Hippocampal formation (tissue), 2 donors: ENCODE measurements at places on chromosomes 3 and 15.

- DNase-seq = no peak
Observed at GRCh38 chr15:100612539-100612938, 10.2 kb downstream of the ASB7 start.

GRCh38 chr15:42804739-42805138, 67.8 kb upstream of the CDAN1 start:
- DNase-seq = no peak

DNA sequence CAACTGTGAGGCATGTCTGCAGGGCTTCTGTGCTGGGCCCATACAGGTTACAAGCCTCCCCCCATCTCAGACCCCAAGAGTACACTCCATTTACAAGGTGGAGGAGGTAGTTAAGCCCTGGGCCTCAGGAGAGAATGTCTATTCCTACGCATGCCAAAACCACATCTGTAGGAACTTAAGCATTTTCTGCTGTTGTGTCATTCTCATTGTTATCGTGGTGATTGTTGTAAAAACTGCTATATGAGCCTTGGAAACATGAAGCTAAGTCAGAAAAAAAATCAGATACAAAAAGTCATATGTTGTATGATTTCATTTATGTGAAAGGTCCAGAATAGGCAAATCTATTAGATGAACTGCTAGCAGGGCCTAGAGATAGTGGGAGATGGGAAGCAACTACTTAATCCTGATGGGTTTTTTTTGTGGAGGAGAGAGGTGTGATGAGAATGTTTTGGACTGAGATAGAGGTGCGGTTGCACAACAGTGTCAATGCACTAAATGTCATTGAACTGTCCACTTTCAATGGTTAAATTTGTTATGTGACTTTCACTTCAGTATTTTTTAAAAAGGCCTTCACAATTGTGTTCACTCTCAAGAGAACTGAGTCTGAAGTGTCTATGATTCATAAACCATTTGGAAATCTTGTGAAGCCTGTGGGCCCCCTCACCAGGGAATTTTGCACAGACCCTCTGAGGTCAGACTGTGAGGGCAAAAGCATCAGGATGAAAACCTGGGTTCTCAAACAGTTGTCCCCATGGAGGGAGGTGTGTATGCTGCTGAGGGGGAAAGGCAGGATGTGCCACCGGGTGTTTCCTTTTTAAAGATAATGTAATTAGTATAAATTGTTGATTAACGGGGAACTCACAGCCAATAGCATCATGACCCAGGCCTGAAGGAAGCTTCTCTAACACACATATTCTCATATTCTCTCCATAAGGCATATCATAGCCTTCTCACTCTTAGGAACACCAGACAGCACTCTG, 3.2 kb downstream of the RTP3 start:
- DNase-seq = no peak

DNA sequence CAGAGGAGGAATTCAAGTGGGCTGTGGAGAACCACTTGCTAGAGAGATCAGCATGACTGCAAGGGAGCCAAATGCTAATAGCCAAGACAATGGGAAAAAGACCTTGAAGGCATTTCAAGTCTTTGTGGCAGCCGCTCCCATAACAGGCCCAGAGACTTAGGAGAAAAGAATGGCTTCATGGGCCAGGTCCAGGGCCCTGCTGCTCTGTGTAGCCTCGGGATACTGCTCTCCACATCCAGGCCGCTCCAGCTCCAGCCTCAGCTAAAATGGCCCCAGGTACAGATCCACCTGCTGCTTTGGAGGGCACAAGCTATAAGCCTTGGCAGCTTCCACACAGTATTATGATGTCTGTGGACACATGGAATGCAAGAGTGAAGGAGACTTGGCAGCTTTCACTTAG, 157.7 kb downstream of the NECTIN3 start:
- no peak for DNase-seq

DNA sequence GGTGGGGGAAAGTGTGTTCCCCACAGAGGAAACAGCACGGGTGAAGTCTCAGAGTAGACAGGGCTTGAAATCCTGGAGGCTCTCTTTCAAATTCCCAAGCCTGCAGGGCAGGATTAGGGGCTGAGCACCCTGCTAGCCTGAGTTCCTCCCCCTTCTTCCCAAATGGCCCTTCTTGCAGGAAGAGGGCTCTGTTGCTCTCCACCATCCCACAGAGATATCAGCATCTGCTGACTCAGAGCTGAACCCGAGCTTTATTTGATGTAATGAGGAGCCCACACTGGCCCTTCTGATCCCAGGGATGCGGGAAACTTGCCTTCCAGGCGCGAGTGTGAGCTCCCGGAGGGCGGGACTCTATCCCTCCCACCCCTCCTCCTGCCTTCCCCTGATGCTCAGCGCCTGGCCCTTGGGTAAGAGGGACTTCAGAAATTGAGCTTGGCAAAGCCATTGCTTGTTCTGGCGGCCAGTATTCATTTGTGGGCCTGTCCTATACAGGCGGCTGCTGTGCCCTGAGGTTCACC, 1.4 kb upstream of the STRA6 start:
- DNase-seq = no peak

DNA sequence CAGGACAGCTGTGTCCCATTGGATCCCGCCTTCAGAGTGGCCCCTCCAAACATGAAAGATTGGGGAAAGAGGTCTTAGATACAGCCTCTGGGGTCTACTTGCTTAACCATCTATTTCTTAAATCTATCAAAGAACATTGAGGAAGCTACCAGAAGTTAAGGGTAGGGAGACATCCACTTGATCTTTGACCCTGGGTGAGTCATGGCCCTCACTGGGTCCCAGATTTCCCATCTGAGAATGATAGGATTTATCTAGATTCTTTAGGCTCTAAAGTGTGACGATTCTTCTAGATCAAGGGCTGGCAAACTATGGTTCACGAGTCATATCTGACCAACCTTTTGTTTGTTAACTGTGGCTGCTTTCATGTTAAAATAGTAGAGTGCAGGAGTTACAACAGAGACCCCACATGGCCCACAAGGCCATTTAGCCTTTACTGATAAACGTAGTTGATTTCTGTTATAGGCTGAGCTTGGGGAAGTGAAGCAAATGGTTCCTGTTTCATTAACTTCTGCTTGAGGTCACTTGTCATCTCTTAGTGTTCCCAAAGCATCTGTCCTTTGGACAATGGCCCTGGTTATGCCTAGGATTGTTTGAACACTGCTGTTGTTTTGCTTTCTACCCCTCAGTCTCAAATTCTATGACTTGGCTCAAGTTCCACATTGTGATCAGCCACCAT, 8.0 kb downstream of the MUC13 start:
- DNase-seq = no peak

- DNase-seq = no peak
Observed at GRCh38 chr3:97940034-97940433, 32.2 kb downstream of the RIOX2 start.

DNA sequence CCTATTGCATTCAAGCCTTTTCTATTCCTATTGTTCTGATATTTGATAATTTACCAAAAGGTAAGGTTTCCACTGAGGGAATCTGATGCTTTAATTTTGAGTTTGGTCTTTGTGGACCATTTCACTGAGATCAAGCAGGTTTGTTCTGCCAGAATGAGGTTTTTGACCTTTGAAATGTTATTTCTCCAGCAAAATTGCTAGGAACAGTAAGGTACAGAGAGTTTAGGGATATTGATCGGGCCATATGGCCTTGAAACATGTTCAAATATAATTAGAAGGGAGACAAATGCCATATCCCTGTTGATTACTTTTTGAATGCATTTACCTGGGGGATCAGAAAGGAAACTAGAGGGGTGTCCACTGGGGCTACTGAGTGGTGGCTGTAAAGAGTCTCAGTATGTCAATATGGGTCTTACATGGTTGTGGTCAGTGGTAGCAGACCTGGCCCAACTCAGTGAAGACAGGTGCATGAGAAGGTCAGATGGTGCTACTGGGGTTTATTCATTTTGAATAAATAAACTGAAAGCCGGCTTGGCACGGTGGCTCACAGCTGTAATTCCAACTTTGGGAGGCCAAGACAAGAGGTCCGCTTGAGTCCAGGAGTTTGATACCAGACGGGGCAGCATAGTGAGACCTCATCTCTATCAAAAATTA, 100.2 kb downstream of the SV2B start:
- DNase-seq = no peak

- DNase-seq = no peak
Observed at GRCh38 chr3:138800248-138800647, 34.5 kb downstream of the PIK3CB start.

GRCh38 chr15:40992825-40993224, 39.6 kb downstream of the CHAC1 start:
- no peak for DNase-seq

- no peak for DNase-seq
Observed at GRCh38 chr15:59258317-59258716, 51.7 kb downstream of the LDHAL6B start.

DNA sequence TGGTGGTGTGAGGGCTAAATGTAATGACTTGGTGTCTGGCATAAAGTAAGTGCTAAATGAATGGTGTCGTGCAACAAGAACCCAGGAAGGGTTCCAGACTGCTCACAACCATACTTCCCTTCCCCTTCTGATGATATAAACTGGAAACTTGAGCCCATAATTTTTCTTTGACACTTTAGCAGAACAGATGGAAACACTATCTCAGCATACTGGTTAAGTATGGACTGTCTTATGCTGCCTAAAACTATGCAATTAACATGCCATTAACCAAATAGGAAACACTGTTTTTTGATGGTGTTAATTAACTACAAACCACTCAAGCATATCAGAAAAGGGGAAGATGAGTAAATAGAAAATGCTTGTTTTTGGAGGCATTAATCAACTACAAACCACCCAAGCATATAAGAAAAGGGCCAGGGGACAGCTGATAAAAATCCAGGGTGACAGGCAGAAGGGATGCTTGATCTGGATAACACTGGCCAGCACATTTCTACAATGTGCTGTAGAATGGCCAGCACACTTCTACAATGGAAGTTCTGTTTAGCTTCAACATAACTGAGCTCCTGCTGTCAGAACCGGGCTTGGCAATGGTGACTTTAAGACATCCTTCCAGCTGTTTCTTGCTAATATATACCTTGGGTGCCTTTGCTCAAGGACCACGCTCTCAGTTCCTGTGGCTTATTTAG, 85.5 kb upstream of the FAM3D start:
- no peak for DNase-seq

GRCh38 chr3:43699864-43700263, 9.1 kb downstream of the ABHD5 start:
- DNase-seq = no peak

DNA sequence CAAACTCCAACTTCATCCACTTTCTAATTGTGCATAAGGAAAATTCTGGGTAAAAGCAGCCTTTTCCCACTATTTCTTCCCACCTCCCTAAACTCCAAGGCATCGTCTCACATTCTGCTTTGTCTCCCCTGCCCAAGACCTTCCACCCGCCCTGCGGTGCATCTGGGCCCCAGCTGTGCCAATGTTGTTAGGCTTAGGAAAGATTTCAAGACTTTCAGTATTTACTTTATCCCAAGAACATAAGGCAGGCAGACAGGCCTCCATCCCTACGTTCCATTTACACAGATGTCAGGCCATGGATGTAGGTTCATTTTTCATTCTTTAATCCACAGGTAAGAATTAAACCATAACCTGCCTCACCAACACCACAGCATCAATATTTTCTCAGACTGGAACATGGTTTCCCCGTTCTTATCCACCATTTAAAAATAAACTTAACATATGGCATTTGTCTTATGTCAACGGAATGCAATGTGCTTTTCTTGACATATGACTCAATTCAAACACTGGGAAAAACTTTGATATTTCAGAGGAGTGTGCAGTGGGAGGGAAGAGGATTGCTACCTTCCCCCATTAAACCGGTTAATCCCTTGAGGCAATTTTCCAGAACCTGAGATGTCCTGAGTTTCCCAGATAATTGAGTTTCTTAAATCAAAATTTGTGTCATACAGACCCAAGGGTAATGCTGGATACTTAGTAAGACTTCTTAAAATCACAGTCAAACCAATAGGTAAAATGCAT, 238.0 kb upstream of the LRIG1 start:
- DNase-seq = no peak

- DNase-seq = no peak
Observed at GRCh38 chr3:44016818-44017217, 224.9 kb upstream of the TOPAZ1 start.

GRCh38 chr3:23490459-23490858, 287.3 kb downstream of the UBE2E2 start:
- DNase-seq = no peak

- no peak for DNase-seq
Observed at GRCh38 chr3:14265246-14265962, 86.8 kb downstream of the LSM3 start.

DNA sequence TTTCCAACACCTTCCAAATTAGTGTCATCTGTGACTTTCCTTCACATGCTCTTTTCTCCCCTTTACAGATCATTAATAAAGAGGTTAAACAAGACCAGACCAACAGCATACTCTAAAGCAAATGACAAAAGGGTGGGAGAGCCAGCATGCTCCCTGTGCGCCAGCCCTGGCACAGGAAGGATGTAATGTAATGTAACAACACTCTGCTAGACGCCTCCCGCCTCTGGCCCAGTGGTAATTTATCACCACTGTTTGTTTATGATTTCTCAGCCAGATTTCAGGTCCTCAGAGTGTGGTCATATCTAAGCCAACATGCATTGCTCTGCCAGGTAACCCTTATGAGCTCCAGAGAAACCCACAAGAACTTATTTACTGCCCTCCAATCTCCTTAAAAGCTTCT, 189.5 kb upstream of the WNT5A start:
- DNase-seq = no peak

DNA sequence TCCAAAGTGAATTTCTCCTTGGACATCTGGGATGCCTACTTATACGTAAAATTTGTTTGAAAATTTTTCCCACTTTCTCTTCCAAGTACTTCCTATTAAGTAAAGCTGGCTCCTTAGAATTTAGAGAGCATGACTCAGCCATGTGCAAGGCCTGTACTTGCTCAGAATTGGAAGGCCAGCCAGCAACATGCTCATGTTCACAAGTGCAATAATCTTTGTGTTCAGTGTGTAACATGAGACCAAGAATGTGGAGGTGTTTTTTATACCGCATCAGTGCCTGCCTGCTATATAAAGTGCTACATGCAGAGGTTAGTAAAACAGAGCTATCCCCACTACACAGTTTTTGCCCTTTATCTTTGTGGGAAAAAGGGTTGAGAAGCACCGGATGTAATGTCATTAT, 151.9 kb upstream of the FEZF2 start:
- DNase-seq = no peak

- no peak for DNase-seq
Observed at GRCh38 chr3:186318135-186318534, 43.9 kb downstream of the DGKG start.

DNA sequence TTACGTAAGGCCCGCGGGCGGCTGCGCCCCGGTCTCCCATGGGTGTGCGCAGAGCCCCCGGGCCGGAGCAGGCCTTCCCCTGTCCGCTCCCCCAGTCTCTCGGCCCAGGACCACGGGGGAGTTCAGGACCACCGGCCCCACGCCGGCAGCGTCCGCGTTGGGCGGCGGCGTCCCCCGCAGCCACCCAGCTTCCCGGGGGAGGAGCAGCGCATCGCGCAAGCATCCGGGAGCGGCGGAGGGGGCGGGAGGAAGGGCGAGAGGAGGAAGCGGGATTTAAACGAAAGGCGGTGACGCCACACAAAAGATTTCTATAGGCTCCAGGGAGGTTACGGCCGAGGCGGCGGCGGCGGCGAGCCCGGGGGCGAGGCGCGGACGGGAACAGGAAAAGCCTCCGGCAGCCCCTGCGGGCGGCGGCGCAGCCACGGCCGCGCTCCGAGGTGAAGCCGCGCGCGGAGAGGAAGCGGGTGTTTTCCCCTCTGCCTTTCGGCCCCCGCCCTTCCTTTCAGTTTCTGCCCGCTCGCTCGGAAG, at the start of gene TLNRD1:
Gene TLNRD1, plus strand, starts transcription at position 300 of the 528 bp plus-strand sequence. CDS start 1,349 bp downstream, outside the sequence.
- DNase-seq = peak; percentile 67
